ENCODE measurements at places on chromosomes 3 and 15.
A peak's percentile ranks its signal among the peaks of the same experiment; 100 is the strongest.

DNA sequence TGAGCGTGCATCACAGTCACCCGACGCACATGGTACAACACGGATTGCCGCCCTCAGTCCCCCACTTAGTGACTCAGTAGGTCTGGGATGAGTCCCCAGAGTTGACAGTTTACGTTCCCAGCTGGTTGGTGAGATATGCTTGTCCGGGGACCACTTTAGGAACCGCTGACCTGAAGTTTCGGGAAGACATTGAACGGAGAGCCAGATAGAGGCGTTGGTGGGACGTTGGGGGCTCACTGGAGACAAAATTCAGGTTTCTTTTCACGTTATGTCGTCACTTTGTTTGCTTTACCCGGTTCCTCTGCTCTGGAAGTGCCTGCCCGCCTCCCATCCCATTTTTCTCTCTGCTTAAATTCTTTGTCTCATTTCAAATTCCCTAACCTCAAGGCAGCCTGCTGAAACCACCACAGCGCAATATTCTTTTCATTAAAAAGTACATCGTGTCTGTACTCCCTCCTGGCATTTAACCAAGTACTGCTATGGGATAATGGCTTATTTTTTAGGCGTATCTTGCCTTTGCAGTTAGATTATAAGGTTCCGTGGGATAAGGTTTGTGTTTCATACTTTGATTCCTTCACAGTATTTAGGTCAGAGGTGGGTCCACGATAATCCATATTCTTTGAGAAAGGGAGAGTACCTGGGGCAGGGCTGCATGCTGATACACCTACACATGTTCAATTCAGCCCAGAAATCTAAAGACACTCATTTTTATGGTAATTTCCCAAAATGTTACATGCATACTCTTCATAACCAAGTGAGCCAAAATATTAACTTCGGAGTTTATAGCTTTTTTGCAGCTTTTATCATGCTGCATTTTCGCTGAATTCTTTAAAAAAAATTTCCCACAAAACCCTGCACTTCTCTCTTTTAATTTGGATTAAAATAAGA, 921 bp downstream of the LMLN start:
- no peak for DNase-seq

DNA sequence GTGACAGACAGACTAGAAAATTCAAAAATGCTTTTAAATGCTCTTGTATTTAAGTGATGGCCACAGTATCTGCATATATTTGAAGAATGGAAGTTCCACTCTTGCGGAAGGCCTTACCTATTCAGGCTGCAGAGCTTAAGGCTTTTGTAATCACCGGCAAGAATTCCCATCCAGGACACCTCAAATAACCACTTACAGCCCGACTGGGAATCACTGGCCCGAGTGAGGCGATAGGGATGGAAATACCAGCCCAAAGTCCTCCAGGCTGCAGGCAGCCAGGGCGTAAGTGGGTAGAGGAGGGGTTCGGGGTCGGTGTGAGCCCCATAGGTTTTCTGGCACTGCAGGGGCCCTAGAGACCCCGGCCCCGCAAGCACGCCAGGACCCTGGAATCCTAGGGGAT, 9.5 kb downstream of the CMTM7 start:
- no peak for DNase-seq

GRCh38 chr15:85924088-85924487, 129.4 kb upstream of the KLHL25 start:
- no peak for DNase-seq

GRCh38 chr3:115085197-115085865, 61.8 kb downstream of the ZBTB20 start:
- no peak for DNase-seq

- no peak for DNase-seq
These were observed 42.3 kb upstream of the GALNT15 start for GRCh38 chr3:16132190-16132589.

- DNase-seq: no peak
These were observed 398.8 kb downstream of the MECOM start for GRCh38 chr3:169264711-169265110.

DNA sequence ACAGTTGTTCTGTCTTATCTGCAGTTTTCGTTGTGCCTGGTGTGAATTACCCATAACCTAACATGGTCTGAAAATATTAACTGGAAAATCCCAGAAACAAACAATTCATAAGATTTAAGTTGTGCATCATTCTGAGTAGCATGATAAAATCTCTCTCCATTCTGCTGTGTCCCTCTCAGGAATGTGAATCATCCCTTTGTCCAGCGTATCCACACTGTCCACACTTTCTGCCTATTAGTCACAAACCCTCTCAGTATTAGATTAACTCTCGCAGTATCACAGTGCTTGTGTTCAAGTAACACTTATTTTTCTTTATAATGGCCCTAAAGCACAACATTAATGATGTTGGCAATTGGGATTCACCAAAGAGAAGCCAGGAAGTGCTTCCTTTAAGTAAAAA, 203.2 kb downstream of the CGGBP1 start:
- DNase-seq: no peak

GRCh38 chr3:59766200-59766872, 716.5 kb upstream of the CFAP20DC start:
- DNase-seq: no peak

- no peak for DNase-seq
These were observed 214.4 kb downstream of the OSBPL10 start for GRCh38 chr3:31766669-31767068.

DNA sequence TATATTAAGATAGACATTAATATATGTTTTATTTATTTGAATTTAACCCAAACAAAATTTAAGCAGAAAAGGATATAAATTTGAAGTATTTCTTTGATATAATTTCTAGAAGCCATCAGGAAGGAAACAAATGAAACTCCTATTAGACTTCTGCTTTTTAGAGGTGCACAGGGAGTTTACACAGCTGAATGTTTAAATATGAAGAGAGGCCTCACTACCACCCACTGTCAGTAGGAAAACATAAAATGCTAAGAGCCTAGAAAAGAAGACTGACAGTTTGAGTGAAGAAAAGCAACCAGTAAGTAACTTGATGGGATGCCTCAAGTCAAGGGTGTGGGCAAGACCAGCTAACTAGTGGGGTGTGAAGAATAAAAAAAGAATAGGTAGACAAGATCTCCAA, 19.7 kb downstream of the PLSCR2 start:
- DNase-seq: no peak

DNA sequence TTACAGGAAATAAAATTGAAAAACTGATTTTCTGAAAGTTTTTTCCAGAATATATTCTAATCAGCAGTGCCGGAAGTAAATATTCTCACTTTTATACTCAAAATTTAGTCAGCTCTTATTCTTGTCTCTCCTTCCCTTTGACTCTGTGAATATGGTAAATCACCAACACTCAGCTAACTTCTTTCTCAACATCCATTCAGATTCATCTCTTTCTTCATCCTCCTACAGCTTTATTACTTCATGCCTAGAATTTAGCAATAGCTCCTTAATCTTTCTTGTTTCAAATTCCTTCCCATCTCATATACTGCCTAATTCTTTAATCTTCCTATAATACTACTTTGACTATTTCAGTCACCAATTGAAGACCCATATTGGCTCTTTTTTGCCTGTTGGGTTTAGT, 67.9 kb downstream of the FGF7 start:
- no peak for DNase-seq

- DNase-seq: no peak
These were observed 146.5 kb upstream of the MEIS2 start for GRCh38 chr15:37246856-37247255.

GRCh38 chr15:77038312-77039216, 32.3 kb downstream of the TSPAN3 start:
- peak; percentile 9 for DNase-seq

DNA sequence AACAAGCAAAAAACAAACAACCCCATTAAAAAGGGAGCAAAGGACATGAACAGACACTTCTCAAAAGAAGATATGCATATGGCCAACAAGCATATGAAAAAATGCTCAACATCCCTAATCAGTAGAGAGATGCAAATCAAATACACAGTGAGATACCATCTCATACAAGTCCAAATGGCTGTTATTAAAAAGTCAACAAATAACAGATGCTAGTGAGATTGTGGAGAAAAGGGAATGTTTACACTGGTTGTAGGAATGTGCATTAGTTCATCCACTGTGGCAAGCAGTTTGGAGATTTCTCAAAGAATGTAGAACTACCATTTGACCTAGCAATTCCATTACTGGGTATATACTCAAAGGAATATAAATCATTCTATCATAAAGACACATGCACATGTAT, 44.5 kb downstream of the RIOX2 start:
- DNase-seq: no peak

- DNase-seq: no peak
These were observed 45.2 kb downstream of the CDCP1 start for GRCh38 chr3:45100981-45101407.

GRCh38 chr3:8777978-8778267, 8.5 kb upstream of the OXTR start:
- DNase-seq: no peak

DNA sequence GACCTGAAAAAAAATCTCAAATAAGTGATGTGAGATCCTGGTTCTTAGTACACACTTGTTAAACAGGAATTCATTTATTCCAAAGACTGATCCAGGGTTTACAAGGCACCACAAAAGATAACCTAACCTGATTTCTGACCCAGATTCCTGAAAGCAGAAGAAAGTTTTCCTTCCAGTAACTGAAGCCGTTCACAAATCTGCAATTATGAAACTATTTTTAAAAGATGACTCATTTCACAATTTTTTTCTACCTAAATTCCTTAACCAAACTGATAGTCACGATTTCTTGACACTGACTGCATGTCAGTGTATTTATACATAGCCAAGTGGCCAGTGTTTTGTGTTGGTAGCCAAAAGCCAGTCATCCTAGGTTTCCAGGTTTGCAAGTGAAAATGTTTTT, 17.1 kb downstream of the SLC9A9 start:
- no peak for DNase-seq

DNA sequence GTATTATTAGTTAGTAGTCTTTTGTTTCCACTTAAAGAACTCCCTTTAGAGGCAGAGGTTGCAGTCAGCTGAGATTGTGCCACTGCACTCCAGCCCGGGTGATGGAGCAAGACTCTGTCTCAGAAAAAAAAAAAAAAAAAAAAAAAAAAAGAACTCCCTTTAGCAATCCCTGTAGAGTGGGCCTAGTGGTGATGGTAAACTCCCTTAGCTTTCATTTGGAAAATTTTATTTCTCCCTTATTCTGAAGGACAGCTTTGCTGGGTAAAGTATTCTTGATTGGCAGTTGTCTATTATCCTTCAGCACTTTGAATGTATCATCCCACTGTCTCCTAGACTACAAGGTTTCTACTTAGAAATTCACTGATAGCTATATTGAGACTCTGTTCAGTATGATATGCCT, 46.0 kb downstream of the RPL39L start:
- no peak for DNase-seq

- no peak for DNase-seq
These were observed 61.8 kb downstream of the SLC9A9 start for GRCh38 chr3:143786219-143787191.

GRCh38 chr3:38907426-38907825, 91.4 kb upstream of the SCN10A start:
- DNase-seq: no peak
